ENCODE measurements at places on chromosomes 12 and 14.

DNA sequence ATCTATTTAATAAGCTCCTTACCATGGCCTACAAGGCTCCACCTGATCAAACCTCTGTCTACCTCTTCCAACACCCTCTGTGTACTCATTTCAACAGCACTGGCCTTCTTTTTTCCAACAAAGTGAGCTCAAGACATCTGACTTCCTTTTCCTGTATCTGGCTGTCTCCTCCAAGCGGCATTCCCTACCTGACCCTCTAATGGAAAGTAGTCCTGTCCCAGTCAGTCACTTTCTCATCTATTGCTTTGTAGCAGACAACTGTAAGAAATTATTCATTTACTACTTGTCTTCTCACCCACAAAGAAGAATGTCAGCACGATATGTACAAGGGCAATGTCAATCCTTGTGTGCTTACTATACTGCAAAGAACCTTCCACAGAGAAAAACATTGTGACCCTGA, 149.6 kb downstream of the MED13L start:
- no peak for DNase-seq

GRCh38 chr12:66832997-66833396, 154.1 kb upstream of the GRIP1 start:
- DNase-seq = no peak

- DNase-seq = no peak
Observed at GRCh38 chr14:35346738-35347322, 54.6 kb downstream of the PSMA6 start.

- no peak for DNase-seq
Observed at GRCh38 chr14:50631408-50631821, 36.7 kb downstream of the SAV1 start.

GRCh38 chr12:52367876-52368275, 595 bp upstream of the KRT85 start:
- DNase-seq = no peak

All from stimulated activated CD8-positive, alpha-beta memory T cell treated with anti-CD3 and anti-CD28 coated beads, Interleukin-7, amount 100 ng/mL, for 24 hours (primary cell).